Subcutaneous preadipocyte (primary cell): ENCODE measurements at places on chromosomes 16 and 17. TPM values are rescaled to one million over a fixed set of nuclear protein-coding genes. Genes with fewer than 3 reads are reported as not detected.

The RASL10B gene
- total RNA-seq = under 0.01 and 0.20 TPM in 2 replicates

The ALOX15B gene
- total RNA-seq = 0.20 and 1.8 TPM in 2 replicates

The GNAO1 gene
- under 0.01 TPM in 1 of 2 replicates, not detected in the other for total RNA-seq

The ZSCAN10 gene
- total RNA-seq = not detected in 2 replicates

The KRT32 gene
- total RNA-seq = not detected in 2 replicates

The CES4A gene
- 1.1 and 1.4 TPM in 2 replicates for total RNA-seq

The GDPD3 gene
- 0.78 and 1.8 TPM in 2 replicates for total RNA-seq

The EPX gene
- total RNA-seq = not detected in 2 replicates

The MPRIP gene
- total RNA-seq = 77.2 and 115 TPM in 2 replicates

The KRTAP2-1 gene
- not detected in 2 replicates for total RNA-seq

The SLFN13 gene
- 1.5 and 5.1 TPM in 2 replicates for total RNA-seq

The SSTR5 gene
- not detected in 2 replicates for total RNA-seq

The MYADML2 gene
- total RNA-seq = not detected in 2 replicates

The PRSS53 gene
- 1.5 and 3.3 TPM in 2 replicates for total RNA-seq

The LRRC37A gene
- total RNA-seq = 1.1 and 4.5 TPM in 2 replicates

The RNF135 gene
- total RNA-seq = 10.0 and 12.1 TPM in 2 replicates

The OTOP3 gene
- total RNA-seq = not detected in 2 replicates

The PTX4 gene
- total RNA-seq = under 0.01 and 0.39 TPM in 2 replicates

The KRT27 gene
- not detected in 2 replicates for total RNA-seq

The DNAH3 gene
- under 0.01 TPM in 1 of 2 replicates, not detected in the other for total RNA-seq

The RPL38 gene
- total RNA-seq = 1,349 and 2,168 TPM in 2 replicates

The HIC1 gene
- 33.8 and 45.6 TPM in 2 replicates for total RNA-seq

The NPIPB9 gene
- 2.2 and 2.7 TPM in 2 replicates for total RNA-seq

The GABARAP gene
- 110 and 194 TPM in 2 replicates for total RNA-seq

The ZNF263 gene
- total RNA-seq = 28.7 and 41.1 TPM in 2 replicates

The WSCD1 gene
- total RNA-seq = 0.20 TPM in 1 of 2 replicates, not detected in the other

The OTOA gene
- under 0.01 and 0.37 TPM in 2 replicates for total RNA-seq

The ITGA2B gene
- under 0.01 TPM in 1 of 2 replicates, not detected in the other for total RNA-seq

The ACAP1 gene
- 0.20 and 2.2 TPM in 2 replicates for total RNA-seq

The ATP2C2 gene
- total RNA-seq = under 0.01 TPM in 1 of 2 replicates, not detected in the other

The RASD1 gene
- 2.5 and 17.6 TPM in 2 replicates for total RNA-seq

The SLC2A4 gene
- under 0.01 TPM in 1 of 2 replicates, not detected in the other for total RNA-seq

The CCL8 gene
- not detected in 2 replicates for total RNA-seq

The AGRP gene
- total RNA-seq = not detected in 2 replicates

The PRDM7 gene
- not detected in 2 replicates for total RNA-seq

The NPIPA1 gene
- 27.2 and 41.6 TPM in 2 replicates for total RNA-seq

The ZFP3 gene
- 1.5 and 2.0 TPM in 2 replicates for total RNA-seq

The USP10 gene
- 45.2 and 72.3 TPM in 2 replicates for total RNA-seq

The PDIA2 gene
- total RNA-seq = 0.20 TPM in 1 of 2 replicates, not detected in the other

The ANKS4B gene
- total RNA-seq = not detected in 2 replicates

The CCDC154 gene
- total RNA-seq = under 0.01 and 0.20 TPM in 2 replicates

The ABCA5 gene
- 5.1 and 10.8 TPM in 2 replicates for total RNA-seq

The FBXO39 gene
- total RNA-seq = under 0.01 TPM in 1 of 2 replicates, not detected in the other
